ENCODE measurements at places on chromosomes 13 and 19. TPM values are rescaled to one million over a fixed set of nuclear protein-coding genes. Genes with fewer than 3 reads are reported as not detected.

PSG6 gene
- not detected for total RNA-seq

SIGLEC7 gene
- total RNA-seq, result not detected

KISS1R gene
- not detected for total RNA-seq

C3 gene
- total RNA-seq, result 165 TPM

RNF17 gene
- not detected for total RNA-seq

- peaks cover 57% of the 10 kb centered on the region for H3K27me3 ChIP-seq
- H3K4me3 ChIP-seq, result no peak overlapping the region
- no peak for DNase-seq
- H3K4me1 ChIP-seq, result no peaks in the 10 kb centered on the region
- no peaks in the 10 kb centered on the region for H3K36me3 ChIP-seq
Observed at GRCh38 chr13:78593652-78594455, 9.5 kb downstream of the POU4F1 start.

GRCh38 chr13:70189981-70190380 lies 81.7 kb upstream of the KLHL1 start:
- no peaks in the 10 kb centered on the region for H3K4me1 ChIP-seq
- H3K27me3 ChIP-seq, result no peaks in the 10 kb centered on the region
- no peaks in the 10 kb centered on the region for H3K36me3 ChIP-seq

GRCh38 chr13:79614250-79614918 lies 133.4 kb downstream of the NDFIP2 start:
- H3K4me3 ChIP-seq, result no peak overlapping the region
- H3K27ac ChIP-seq, result no peak overlapping the region
- no peaks in the 10 kb centered on the region for H3K36me3 ChIP-seq
- no peaks in the 10 kb centered on the region for H3K4me1 ChIP-seq
- no peak for DNase-seq

GRCh38 chr19:8561075-8561764 lies 16.0 kb downstream of the MYO1F start:
- H3K4me3 ChIP-seq, result no peak overlapping the region
- H3K36me3 ChIP-seq, result no peaks in the 10 kb centered on the region
- H3K27me3 ChIP-seq, result no peaks in the 10 kb centered on the region
- H3K4me1 ChIP-seq, result no peaks in the 10 kb centered on the region

- H3K36me3 ChIP-seq, result no peaks in the 10 kb centered on the region
- H3K27ac ChIP-seq, result no peak overlapping the region
- H3K4me3 ChIP-seq, result no peak overlapping the region
- H3K27me3 ChIP-seq, result no peaks in the 10 kb centered on the region
- no peak for DNase-seq
- no peaks in the 10 kb centered on the region for H3K4me1 ChIP-seq
Observed at GRCh38 chr19:44585371-44586133, 27.8 kb upstream of the IGSF23 start.

- no peak overlapping the region for H3K27ac ChIP-seq
- H3K4me1 ChIP-seq, result no peaks in the 10 kb centered on the region
- no peaks in the 10 kb centered on the region for H3K36me3 ChIP-seq
Observed at GRCh38 chr13:109000207-109000606, 370.8 kb downstream of the MYO16 start.

DNA sequence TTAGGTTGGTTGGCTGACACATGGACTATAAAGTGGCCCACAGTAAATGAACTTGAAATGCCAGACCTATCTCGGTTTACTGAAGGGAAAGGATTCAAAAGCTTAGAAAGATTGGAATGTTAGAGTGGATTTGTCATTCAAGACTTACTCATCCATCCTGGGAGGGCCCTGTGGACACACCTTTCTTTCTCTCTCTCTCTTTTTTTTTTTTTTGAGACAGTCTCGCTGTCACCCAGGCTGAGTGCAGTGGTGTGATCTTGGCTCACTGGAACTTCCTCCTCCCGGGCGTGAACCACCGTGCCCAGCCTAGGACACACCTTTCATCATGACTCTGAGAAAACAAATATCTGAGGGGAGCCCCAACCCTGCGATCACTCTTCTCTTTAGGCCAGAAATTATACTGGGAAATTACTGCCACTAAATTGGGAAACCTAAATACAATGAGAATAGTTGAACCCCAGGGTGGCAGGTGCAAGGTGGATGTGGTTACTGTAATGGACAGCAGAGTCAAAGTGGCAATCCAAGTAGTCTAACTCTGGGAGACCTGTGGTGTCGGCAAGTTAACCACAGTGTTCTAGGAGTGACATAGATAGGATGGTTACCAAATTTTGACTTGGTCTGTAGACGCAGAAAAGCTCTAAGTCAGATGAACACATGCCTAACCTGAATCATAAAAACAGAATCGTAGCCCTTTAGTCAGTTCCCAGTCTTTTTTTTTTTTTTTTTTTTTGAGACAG lies 47.1 kb upstream of the ZMYM5 start:
- no peaks in the 10 kb centered on the region for H3K4me1 ChIP-seq
- DNase-seq, result no peak
- H3K4me3 ChIP-seq, result no peak overlapping the region
- H3K27ac ChIP-seq, result no peak overlapping the region
- no peaks in the 10 kb centered on the region for H3K27me3 ChIP-seq

DNA sequence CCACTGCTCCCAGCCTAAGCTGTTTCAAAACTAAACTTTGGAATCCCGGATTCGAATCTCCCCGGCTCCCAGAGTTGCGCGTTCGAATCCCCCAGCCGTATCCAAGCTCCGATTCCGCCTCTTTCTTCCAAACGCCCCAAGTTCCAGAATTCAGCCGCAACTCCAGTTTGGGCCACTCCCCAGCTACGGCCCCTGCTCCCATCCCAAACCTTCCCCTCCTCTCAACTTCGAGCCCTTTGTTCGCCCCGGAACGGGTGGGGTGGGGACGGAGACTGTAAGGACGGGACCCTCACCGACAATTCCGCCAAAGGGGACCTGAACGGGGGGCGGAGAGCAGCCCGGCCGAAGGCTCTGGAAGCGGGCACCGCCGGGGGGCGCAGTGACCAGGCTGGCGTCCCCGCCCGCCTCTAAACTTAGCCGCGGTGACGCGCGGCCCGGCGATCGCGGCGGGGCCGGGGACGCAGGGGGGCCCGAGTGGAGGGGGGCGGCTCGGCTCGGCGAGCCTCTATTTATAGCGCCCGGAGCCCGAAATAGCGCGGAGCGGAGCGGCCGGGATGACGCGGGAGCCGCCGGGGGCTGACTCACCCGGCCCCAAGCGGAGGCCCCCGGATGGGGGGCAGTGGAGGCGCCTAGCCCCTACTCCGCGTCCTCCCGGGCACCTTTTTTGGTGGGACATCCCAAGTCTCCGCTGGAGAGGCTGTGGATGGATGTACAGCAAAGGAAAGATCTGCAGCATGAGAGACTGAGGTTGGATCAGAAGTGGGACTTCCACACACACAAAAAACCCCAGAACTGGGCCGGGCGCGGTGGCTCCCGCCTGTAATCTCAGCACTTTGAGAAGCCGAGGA lies 4.9 kb upstream of the ERCC1 start:
- no peaks in the 10 kb centered on the region for H3K36me3 ChIP-seq
- no peaks in the 10 kb centered on the region for H3K4me1 ChIP-seq
- H3K27ac ChIP-seq, result peak overlapping the region; percentile 62
- no peak for DNase-seq
- no peaks in the 10 kb centered on the region for H3K27me3 ChIP-seq
